ENCODE measurements at places on chromosomes 12 and 14. TPM values are rescaled to one million over a fixed set of nuclear protein-coding genes. Genes with fewer than 3 reads are reported as not detected.

The PRB2 gene
- not detected for total RNA-seq

The BICDL1 gene
- total RNA-seq, result 17.3 TPM

The MIPOL1 gene
- 8.9 TPM for total RNA-seq

The RIC8B gene
- 17.9 TPM for total RNA-seq

The DHRS2 gene
- not detected for total RNA-seq

The IL22 gene
- not detected for total RNA-seq

The MGP gene
- 76.0 TPM for total RNA-seq

The EFS gene
- total RNA-seq, result not detected

The SPRING1 gene
- 21.5 TPM for total RNA-seq

The NR1H4 gene
- total RNA-seq, result 75.1 TPM

The SRGAP1 gene
- total RNA-seq, result 92.4 TPM

The ANKS1B gene
- total RNA-seq, result 2.5 TPM

The ACYP1 gene
- total RNA-seq, result 15.7 TPM

The HRK gene
- not detected for total RNA-seq

The FAM161B gene
- total RNA-seq, result 7.2 TPM

The ADCY6 gene
- total RNA-seq, result 104 TPM

The E2F7 gene
- 4.5 TPM for total RNA-seq

The SMIM41 gene
- total RNA-seq, result not detected

The FGF6 gene
- not detected for total RNA-seq

The KRT72 gene
- 4.5 TPM for total RNA-seq
